NCI-H82 (cell line): ENCODE measurements at places on chromosomes 5 and 9.

DNA sequence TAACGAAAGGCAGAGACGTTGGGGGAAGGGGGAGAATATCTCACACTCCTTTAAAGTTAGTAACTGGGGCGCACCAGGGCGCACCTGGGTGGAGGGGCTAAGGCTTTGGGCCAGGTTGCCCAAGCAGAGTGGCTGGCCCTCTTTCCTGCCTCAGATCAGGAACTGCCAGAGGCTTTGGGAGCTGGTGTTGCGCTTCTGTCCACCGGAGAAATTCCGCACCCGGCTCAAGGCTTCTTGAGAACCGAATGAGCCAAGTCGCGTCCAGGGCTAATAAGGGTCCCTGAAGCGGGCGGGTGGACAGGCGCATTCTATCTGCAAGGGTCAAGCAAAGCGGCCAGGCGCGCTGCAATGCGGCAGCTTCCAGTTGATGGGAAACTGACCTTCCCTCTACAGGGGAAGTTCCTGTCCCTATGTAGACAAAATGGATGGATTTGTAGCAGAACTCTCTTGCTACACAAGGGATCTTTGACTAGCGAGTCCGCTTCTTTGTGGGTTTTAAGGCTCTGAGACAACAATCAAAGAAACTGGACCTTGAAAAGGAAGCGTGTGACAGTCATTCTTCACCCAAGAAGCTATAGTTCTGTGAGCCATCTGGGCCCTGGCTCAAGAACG lies 5.5 kb downstream of the PAX5 start:
- no peak for DNase-seq

DNA sequence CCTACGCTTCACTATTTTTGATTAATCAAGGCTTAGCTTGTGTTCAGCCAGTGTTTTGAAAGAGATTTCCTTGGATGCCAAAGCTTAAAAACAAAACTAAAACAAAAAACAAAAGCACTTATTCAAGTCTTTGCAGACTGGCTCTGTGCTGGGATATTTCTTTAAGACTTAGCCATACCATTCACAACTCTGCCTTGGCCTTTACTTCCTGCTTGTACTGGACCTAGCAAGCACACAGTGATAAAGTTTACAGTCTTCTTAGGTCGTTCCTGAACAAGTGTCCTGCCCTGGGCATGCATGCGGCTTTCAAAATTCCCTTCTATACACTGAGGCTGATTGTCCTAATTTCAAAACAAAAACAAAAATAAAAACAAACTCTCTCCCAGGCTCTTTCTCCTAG lies 20.7 kb downstream of the FBXL17 start:
- no peak for DNase-seq

- no peak for DNase-seq
Measured at GRCh38 chr5:147063943-147064342, 170.9 kb upstream of the STK32A start.

DNA sequence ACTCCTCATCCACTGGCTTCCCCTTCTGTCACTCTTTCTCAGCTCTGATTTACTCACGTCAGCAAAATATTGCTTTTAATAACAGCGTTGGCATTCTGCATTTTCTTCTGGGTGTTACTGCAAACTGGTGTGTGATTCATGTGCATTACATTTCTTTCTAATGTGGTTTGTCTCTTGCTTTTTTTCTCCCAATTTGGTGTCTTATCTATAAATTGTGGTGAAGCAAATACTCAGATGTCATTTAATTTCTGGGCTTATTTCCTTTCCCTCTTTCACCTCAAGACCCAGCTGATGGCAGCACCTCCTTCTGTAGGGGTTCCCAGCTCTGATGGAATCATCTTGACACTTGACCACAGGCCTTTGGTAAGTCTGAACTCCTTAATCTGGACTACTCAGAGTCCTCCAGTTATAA lies 180.7 kb upstream of the ZNF618 start:
- DNase-seq: no peak

DNA sequence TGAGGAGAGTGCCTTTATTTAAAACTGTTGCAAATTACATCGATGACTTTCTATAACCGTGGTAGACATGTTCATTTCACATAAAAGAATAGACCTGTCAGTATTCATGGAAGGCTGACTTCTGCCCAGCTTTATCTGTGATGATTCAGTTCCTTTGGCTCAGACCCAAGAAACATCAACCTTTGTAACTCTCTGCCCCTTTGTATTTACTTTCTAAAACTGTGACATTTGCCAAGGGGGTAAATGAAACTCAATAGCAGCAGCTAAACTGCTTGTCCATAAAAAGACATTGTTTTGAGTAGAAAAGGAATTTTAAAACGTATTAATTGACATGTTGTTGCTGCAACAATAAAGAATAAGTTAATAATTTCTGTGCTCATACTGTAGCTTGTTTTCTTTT lies 137.8 kb upstream of the ANKH start:
- no peak for DNase-seq

GRCh38 chr9:114285166-114285867 lies 37.6 kb upstream of the ORM1 start:
- DNase-seq: no peak

- peak; percentile 69 for DNase-seq
Measured at GRCh38 chr5:107809201-107810034, 138.7 kb upstream of the EFNA5 start.

DNA sequence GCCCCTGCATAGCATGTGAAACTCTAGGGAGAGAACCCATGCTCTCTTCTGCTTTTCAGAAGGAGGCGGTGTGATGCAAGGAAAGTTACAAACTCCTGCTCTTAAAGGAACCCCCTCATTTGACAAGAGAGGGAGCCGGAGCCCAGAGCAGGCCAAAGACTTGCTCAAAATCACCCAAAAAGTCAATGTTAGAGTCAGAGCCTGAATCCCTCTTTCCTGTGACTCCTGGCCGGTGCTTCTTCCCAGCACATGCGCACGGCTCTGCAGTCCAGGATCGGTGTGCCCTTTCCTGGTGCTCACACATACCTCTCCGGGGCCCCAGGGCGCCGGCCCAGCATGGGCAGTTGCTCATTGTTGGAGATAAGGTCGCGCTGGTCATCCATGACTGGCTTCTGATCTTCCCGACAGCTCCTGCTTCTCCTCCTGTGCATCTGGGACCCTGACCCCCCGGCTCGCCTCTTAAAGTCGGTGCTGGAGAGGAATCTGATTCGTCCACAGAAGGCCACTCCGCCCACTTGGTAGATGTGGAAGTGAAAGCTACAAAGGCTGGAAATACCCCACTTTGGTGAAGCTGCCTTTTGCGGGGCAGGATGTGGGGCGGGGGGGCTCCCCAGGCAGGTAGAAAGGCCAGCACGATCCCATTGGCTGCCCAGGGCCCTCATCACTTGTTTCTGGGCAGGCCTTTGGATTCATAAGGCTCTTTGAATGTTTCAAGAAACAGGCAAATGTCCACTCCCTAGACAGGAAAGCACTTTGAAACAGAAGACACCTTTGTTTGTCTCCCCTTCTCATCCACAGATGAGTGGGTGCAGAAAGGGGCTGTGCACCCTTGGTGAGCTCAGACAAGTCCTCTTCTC lies at the start of gene CD74:
Gene CD74, minus strand, starts transcription at position 592 of the 857 bp plus-strand sequence. Its CDS starts 161 bp downstream, at position 431.
- peak; percentile 8 for DNase-seq

- DNase-seq: no peak
Measured at GRCh38 chr5:67188274-67189078, 8.1 kb downstream of the CD180 start.

GRCh38 chr9:78014776-78015175 lies 16.8 kb downstream of the GNAQ start:
- no peak for DNase-seq

DNA sequence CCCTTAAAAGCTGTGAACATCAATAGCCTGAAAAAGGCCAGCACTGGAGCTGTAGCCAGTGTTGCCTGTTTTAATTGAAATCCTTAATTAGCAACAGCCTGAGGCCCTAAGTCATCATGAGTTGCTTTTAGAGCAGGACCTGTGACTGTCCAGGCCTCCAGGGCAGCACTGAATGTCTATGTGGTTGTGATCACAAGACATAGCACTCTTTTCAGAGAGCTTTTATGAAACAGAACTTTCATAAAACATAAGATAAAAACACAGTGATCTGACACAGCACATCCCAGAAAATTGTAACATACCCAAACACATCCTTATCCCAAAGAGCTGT lies 85.5 kb upstream of the MYO10 start:
- DNase-seq: no peak

DNA sequence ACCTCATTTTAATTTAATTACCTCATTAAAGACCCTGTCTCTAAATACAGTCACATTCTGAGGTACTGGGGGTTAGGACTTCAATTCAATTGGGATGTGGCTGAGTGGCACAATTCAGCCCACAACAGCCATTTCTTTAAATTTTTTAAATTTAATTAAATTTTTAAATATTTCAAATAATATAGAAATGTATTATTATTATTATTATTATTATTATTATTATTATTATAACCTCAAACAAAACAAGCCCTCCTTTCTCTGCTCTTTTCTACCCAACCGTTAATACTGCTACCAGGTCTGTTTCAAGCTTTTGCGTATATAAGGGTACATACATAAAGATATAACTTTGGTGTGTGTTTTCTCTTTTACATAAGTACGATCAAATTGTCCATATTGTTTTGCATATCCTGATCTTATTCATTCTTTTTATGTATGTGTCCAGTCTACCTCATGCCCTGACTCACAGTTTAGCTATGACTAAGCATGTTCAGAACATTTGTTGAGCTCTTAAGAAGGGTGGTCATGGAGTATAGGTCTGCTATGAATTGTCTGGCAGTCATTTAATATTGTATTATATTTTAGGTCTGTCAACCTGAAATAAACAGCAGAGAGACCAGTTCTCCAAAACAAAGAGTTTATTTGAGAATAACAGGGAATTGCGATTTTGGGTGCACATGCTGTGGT lies 16.1 kb upstream of the RAB14 start:
- DNase-seq: no peak

DNA sequence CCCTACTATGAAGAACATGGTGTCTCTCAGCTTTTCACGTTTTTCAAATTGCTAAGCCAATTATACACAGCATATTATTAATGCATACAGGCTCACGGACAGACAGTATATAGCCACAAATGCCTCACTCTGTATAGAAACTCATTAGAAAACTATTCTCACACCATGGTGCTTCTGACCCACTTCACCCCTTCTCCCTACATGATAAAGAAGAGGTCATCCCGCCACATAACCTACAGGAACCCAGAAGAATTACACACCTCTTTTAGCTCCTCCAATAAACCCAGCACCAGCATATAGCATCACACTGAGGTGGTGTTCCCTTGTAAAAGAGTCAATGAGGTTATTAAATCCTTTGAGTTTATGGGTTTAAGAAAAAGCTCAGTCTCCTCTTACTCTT lies 5.6 kb downstream of the TLE1 start:
- DNase-seq: peak; percentile 16

GRCh38 chr9:105890046-105890822 lies 195.9 kb downstream of the TMEM38B start:
- no peak for DNase-seq

DNA sequence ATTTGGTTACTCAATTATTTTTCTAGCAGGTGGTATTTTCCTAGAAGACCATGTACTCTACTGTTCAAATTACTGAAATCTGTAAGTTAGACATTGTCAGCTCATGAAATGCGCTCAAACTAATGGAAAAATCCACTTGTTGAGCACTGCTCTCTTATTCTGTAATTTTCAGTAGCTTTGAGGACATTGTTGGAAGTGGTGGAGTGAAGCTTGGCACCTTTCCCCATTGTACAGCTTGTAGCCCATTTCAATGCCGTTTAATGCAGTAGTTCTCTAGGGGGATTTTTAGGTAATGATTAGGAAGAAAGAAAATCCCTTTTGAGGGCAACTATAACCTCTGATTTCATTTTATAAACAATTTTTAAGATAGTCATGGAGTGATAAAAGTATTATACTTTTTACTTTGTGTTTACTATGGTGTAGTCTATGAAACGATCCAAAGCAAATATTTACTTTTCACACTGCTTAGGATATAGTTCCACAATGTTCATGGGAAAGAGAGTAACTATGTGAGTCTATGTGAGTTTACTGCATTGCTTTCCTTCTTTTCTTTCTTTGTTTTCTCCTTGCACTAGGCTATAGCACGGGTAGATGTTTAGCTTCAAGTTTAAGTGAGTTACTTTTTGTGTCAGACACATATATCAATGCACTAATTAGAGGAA lies 165.8 kb upstream of the ANKH start:
- DNase-seq: no peak
